ENCODE measurements at places on chromosomes 6 and 20.

- no peak for DNase-seq
These were observed 10.4 kb upstream of the SNRPB2 start for GRCh38 chr20:16719421-16719820.

- no peak for DNase-seq
These were observed 367 bp downstream of the NRSN2 start for GRCh38 chr20:347317-347639.

GRCh38 chr20:44113618-44114376 is 73.2 kb downstream of the JPH2 start:
- no peak for DNase-seq

DNA sequence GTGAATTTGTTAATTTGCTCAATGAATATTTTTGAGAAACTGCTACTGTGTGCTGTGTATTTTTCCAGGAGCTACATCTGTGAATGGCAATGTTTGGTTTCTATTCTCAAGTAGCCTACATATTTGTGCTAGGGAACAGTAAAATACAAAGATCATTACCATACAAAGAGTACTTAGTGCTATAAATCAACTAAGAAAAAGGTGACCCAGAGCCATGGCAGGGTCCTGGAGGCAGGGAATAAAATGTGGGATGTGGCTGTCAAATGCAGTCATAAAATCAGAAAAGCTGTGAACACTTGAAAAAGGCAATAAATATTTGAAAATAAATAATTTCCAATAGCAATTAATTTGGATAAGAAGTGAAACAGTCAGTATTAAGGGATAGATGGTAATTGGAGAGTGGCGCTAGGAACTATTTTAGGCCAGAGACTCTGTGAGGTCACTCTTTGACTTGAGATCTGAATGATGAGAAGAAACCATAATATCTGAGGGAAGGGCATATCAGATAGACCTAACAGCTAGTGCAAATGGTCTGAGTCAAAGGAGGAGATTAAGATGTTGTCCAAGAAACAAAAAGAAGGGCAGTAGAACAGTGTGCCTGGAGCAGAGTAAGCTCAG is 98.8 kb downstream of the MANEA start:
- no peak for DNase-seq

GRCh38 chr6:118123503-118124037 is 216.5 kb downstream of the SLC35F1 start:
- DNase-seq = no peak

- DNase-seq = no peak
These were observed 28.0 kb upstream of the SLC17A3 start for GRCh38 chr6:25902071-25902470.

- DNase-seq = no peak
These were observed 159.4 kb downstream of the SMOC2 start for GRCh38 chr6:168600381-168600780.
